ENCODE measurements at places on chromosomes 2 and 18.
A peak's percentile ranks its signal among the peaks of the same experiment; 100 is the strongest.

GRCh38 chr2:62565309-62565908 lies 59.4 kb upstream of the TMEM17 start:
- DNase-seq = no peak

DNA sequence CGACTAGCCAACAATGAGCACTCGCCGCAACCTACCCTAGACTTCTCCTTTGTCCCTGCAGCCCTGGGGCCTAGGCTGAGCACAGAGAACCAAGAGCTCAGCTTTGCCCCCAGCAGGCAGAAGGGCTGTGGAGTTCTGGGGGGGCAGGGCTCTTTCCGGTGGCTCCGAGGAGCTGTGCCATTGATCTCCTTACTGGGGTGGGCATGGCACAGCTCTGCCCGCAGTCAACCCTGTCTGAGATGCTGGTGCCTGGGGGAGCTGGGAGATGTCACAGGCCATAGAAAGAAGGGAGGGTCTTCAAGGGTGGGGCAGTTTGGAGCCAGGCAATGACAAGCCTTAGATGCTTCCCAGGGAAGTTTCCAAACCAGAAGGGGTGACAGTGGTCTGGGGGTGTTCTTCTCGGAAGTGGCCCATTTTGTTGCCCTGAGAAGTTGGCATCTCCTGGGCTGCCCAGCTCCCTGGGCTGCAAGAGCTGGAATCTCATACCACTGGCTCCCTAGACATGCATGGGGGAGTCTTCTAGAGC lies 14.1 kb upstream of the GPR55 start:
- no peak for DNase-seq

- DNase-seq = no peak
These were observed 71.2 kb downstream of the SLC9A4 start for GRCh38 chr2:102544182-102544581.

- no peak for DNase-seq
These were observed 1485.7 kb upstream of the PIK3C3 start for GRCh38 chr18:40469316-40469715.

DNA sequence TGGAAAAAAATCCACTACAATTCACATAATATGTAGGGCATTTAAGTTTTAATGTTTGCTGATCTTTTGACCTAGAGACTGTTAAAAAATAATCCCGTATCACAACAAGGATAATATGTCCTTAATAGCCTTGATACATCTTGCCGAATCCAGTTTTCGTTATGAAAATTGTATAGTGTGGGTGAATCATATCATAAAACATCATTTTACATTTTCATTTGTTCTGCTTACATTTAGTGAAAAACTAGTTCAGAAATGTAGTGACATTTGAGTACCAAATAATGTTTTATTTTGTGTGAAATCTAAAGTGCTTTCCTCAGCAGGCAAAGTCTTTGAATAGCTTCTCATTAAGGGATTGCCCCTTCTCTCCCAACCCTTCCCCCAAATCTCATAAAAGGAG lies 1.9 kb downstream of the AFTPH start:
- DNase-seq = no peak

- DNase-seq = no peak
These were observed 46.5 kb downstream of the PLEK start for GRCh38 chr2:68411397-68412126.

GRCh38 chr2:161586517-161587167 lies 37.6 kb upstream of the SLC4A10 start:
- DNase-seq = peak; percentile 20

DNA sequence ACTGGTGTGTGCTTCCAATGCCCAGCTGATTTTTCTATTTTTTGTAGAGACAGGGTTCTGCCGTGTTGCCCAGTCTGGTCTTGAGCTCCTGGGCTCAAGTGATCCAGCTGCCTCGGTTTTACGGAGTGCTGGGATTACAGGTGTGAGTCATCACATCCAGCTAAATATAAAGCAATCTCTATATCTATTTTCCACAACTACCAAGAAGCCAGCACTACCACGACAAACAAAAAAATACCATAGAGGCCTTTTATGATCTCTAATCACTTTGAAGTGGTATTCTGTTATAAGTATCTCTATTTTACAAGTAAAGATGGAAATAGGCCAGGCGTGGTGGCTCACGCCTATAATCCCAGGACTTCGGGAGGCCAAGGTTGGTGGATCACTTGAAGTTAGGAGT lies 34.7 kb downstream of the C2orf74 start:
- no peak for DNase-seq

- DNase-seq = no peak
These were observed 9.7 kb downstream of the OXER1 start for GRCh38 chr2:42754021-42754775.

- DNase-seq = no peak
These were observed 170.6 kb upstream of the SPHKAP start for GRCh38 chr2:228352048-228352447.

DNA sequence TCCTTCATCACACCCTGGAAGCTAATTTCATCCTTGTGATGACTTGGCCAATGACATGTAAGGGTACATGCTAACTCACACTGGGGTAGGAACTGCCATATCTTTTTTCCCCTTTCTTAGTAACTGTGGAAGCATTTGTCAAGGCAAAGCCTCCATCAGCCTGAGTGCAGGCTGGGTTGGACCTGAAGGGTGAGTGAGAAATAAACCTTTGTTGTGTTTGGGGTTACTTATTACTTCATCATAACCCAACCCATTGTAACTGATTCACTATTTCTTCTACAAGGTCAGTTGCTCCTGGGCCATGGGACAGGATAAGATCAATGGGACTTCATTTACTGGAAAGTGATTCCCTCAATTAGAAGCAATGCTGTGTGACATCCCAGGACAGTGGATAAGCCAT lies 108.4 kb downstream of the COL6A3 start:
- no peak for DNase-seq

- no peak for DNase-seq
These were observed 256.1 kb downstream of the RPRM start for GRCh38 chr2:153222231-153223165.

DNA sequence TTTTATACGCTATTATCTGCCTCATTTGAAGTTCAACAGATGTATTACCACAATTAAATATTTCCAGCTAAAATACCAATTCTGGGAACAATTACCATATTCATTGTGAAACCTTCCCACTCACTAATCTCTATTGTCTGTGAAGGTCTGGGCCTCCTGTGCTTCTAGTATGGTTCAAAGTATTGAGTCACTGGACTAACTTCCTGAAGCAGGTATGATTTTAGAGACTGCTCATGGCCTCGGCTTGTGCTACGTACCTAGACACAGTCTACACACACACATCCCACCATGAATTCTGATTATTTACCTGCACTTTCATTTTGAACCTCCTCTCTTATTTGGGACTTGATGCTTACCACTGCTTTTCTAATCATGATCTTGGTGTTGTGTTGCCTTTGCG lies 180.7 kb upstream of the EPHA4 start:
- DNase-seq = no peak

DNA sequence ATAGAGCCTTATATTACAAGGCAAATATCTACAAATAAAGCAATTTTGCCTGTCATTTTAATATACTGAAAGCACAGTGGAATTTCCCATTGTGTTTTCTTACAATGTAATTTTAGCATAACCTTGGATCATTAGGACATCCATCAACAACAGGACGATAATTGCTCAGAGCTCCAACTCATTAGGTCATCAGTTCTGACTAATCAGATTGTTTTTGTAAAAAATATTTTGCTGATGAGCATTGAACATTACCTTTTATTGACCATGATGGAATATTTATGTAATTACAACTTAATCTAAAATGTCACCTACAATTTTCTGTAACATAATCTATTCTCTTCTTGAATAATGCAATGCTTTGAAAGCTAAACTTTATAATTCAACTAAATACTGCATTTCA lies 215.3 kb upstream of the DSEL start:
- DNase-seq = no peak

DNA sequence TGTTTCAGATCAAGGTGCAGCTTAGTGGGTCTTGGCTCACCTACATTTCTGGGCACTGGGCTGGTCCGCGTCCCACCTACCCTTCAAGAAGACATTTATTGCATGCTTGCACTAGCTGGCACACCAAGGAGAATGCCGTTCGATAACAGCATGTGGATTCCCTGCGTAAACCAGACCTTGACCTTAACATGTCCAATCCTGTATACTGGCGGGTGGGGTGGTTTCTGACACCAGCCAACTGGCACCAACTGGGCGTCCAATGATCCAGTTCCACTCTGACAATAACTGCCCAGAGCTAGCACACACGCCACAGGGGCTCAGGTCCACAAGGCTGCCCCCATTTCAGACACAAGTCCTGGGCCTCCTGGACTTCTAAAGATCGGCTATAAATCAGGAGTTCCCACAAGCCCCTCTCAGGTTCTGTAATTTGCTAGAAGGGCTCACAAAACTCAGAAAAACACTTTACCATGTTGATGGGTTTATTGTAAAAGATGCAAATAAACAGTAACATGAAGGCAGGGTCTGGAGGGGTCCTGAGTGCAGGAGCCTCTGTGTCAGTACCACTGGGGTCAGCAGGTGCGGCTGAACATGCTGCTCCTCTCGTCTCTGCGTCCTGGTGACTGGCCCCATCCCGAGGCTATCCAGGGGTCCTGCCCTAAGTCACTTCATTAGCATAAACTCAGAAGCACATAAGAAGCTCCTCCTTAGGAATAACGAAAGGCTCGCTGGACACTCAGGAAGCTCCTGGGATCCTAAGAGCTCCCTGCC lies 161.8 kb downstream of the HDAC4 start:
- DNase-seq = no peak

GRCh38 chr2:179729966-179730365 lies 131.4 kb downstream of the ZNF385B start:
- no peak for DNase-seq

DNA sequence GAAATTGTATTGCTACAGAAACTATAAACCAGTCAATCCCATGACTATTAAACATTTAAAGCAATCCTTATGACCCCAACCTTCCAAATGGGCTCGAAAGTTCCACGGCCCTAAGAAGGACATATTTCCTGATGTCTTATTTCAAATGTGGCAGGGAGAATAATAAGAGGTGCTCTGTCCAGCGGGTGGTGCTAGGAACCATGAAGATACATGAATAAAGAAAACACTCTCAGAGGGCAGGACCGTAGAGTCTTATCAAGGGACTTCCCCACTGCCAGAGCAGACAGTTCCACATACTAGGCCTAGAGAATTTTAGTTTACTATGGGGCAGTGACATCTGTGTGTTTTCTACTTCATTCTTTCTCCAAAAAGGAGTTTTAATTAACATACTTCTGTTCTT lies 187.1 kb upstream of the PIK3C3 start:
- no peak for DNase-seq

GRCh38 chr18:22465859-22466457 lies 48.2 kb upstream of the CTAGE1 start:
- no peak for DNase-seq

GRCh38 chr2:187434342-187434785 lies 13.7 kb downstream of the CALCRL start:
- DNase-seq = no peak

DNA sequence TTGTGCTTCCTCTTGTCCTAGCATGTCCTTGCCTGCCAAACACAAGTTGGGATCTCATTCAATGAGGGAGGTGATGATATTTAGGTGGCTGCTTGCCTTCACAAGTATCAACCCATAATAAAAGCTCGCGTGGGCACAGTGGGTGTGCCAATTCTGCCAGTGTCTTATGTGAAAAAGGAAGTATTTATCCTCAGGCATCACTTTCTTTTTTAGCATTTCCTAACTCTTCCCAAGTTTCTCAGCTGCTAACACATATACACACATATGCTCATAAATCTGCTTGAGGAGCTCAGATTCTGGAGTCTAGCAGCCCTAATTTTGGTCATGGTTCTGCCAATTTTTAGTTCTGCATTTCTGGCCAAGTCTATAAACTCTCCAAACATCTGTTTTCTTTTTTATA lies 319.5 kb upstream of the HNMT start:
- DNase-seq = no peak

- no peak for DNase-seq
These were observed 8.4 kb upstream of the MAL start for GRCh38 chr2:95017071-95017501.

DNA sequence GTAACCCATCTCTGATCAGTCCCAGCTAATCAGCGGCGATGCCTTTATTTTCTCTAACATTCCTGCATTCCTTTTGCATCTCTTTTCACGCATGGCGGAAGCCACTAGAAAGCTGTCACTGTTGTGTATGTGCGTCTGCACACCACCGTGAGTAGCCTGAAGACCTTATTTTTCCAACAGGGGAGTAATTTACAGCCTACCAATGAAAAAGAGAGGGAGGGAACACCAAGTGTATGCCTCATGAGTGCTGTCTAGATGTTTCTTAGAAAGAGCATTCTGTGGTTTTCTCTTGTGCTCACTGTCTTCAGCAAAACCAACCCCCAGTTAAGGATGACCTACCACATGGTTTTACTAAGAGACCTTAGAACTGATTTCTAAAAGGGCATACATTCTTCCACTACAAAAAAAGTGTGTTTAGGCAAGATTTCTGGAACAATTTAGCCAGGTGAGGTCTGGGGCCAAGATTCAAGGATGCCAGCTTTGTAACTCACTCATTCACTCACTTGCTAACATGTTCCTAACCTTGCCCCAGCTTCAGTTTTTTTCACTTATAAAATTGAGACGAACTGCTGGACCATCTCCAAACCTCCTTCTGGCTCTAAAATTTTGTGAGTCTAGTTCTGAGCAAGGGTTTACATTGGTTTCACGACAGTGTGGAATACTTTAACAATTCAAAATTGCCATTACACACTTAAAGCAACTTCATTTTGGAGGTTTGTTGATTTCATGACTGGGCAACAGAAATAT lies 51.4 kb downstream of the BCL2 start:
- DNase-seq = no peak

DNA sequence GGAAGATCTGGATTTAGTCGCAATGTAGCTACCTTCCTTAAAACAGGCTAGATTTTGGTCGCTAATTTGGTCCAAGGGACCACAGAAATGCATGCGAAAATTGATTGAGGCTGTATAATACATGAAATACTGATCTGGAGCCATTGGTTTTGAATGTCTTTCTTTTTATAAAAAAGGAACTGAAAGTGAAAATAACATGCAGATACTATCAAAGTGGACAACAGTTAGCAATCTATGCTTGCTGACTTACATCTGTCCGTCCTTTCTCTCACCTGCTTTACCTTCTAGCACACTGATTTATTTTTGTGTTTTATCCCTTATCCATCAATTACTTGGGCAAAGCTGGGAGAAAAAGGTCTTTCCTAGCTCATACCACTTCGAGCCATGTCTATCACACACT lies 1459.8 kb upstream of the ACVR2A start:
- no peak for DNase-seq

- DNase-seq = no peak
These were observed 7.5 kb downstream of the GALNT1 start for GRCh38 chr18:35588995-35589394.

- DNase-seq = no peak
These were observed 33.7 kb upstream of the WDR75 start for GRCh38 chr2:189407281-189408209.

DNA sequence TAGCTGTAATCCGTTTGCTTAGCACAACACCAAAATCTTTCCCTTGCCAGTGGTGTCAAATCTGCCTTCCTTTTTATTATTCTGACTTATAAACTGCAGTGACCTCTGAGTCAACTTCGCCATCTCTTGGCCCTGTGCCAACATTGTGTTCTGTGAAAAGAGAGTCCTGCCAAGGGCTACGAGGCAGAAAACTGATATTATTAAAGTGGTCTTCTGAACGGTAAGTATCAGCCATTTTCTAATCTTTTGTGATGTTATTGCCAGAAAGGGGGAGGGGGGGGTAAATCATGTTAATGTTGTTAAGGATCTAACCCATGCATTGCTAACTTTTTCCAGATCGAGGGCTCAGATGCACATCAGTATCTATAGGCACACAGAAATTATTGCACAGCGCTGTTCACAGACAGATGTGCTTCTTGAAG lies 121.5 kb upstream of the LTBP1 start:
- DNase-seq = no peak
